ENCODE measurements at places on chromosomes 12 and 14.

DNA sequence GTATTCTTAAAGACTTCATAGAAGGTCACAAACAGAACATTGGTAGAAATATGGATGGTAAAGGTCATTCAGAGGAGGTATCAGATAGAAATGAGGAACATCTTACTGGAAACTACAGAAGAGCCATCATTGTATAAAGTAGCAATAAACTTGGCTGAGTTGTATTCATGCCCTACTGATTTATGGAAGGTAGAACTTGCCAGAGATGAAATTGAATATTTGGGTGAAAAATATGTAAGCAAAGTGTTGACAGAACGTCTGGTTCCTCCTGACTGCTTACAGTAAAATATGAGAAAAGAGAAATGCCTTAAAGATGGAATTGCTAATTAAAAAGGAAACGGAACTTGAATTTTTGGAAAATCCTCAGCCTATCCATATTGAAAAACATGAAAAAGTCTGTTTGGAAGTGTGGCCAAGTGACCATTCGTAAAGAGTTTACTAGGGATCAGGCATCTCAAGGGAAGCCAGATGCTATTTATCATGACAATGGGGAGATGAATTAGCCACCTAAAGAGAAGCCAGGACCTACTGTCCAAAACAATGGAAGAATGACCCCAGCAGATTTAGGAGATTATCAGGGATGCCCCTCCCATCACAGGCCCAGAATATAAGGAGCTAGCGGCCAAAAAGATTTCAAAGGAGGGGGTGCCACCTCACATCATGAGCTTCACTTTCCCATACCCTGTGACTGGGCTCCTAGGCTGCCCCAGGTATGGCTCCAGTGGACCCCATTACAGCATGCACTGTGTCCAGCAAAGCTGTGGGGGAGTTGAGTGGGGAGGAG, 189.3 kb downstream of the ITPR2 start:
- DNase-seq, result no peak

- no peak for DNase-seq
These were observed 111.5 kb downstream of the PRMT8 start for GRCh38 chr12:3602488-3602887.

GRCh38 chr12:66047411-66048021, 83.0 kb downstream of the LLPH start:
- DNase-seq, result no peak

DNA sequence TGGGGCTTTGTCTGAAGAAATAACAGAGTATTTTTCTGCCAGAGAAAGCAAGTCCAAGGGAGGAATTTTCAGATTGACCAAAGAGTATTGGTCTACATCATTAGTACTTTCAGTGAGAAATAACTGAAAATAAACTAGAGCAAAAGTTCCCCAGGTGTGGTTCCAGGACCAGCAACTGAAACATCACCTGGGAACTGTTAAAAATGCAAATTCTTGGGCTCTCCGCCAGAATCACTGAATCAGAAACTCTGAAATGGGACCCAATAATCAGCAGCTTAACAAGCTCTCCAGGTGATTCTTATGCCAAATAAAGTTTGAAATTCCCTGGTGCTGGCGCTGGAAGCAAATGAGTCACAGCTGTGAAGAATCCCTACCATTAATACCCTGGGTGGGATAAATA, 52.1 kb downstream of the EIF2S3B start:
- DNase-seq, result no peak

DNA sequence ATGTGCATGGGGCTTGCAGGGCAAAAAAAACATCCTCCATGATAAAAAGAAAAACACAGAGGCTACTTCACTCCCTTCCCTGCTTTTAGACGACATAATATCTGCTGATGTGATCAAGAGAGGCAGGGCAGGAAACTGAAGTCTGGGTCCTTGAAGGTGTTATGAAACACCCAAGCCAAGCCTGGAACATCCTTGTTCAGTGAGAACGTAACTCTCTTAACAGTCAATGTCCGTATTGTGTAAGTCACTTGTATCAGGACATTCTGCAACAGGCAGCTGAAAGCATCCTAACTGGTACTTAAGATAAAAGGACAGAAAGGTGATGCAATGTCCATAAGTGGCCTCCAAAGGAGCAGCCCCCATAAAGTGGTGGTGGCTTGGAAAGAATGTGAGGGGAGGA, 20.0 kb downstream of the KCNK10 start:
- DNase-seq, result no peak

- DNase-seq, result no peak
These were observed 1.5 kb upstream of the GPR162 start for GRCh38 chr12:6820166-6820565.

GRCh38 chr12:67484791-67485480, 163.6 kb upstream of the DYRK2 start:
- no peak for DNase-seq

GRCh38 chr14:100856056-100856950, 30.4 kb downstream of the MEG3 start:
- DNase-seq, result no peak

DNA sequence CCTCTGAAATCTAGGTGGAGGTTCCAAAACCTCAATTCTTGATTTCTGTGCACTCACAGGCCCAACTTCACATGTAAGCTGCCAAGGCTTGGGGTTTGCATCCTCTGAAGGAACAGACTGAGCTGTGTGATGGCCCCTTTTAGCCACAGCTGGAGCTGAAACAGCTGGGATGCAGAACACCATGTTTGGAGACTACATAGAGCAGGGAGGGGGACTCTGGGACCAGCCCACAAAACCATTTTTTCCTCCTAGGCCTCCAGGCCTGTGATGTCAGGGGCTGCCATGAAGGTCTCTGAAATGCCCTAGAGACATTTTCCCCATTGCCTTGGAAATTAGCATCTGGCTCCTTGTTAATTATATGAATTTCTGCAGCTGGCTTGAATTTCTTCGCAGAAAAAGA, 1025.9 kb upstream of the NOVA1 start:
- no peak for DNase-seq

DNA sequence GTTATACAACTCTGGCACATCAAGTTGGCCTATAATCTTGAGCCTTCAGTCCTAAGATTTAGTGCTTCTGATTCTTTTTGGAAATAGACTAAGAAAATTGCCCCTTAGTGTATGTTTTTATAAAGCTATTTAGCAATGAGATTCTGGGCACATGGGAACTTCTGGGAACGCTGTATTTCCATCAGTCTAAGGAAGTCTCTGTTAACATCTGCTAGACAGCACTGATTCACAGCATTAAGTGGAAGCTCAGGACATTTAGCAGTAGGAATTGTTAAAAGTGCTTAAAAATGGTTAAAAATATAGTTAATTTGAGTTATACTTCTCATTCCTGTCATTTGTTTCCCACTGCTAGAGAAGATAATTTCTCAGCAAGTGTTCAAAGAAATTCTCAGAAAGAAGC, 579.1 kb downstream of the SLC16A7 start:
- DNase-seq, result no peak

GRCh38 chr12:25824734-25825133, 133.7 kb upstream of the RASSF8 start:
- DNase-seq, result no peak

DNA sequence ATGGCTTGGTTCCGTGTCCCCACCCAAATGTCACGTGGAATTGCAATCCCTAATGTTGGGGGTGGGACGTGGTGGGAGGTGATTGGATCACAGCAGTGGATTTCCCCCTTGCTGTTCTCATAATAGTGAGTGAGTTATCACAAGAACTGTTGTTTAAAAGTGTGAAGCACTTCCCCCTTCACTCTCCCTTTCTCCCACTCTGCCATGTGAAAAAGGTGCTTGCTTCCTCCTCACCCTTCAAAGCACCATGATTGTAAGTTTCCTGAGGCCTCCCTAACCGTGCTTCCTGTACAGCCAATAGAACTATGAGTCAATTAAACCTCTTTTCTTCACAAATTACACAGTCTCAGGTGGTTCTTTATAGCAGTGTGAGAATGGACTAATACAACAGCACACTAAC, 5.3 kb upstream of the CEP128 start:
- no peak for DNase-seq

GRCh38 chr12:95258151-95258550, 40.5 kb downstream of the VEZT start:
- DNase-seq, result no peak

DNA sequence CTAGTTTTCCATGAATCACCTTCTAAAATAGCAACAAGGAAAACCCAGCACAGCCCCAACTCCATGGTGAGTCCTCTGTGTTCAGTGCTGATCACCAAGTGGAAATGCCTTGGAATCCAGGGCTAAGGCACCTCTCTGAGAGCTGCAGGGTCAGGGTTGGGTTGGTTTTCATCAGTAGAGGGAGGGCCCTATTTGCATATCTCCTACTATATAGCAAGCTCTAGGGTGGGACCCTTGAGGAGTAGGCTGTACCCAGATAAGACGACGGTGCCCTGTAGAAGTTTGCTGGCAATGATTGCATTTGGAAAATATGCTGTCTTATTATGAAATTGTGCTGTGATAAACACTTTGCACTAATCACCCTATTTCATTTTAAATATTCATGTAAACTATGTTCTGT, 1011.8 kb downstream of the TMEM121 start:
- no peak for DNase-seq

DNA sequence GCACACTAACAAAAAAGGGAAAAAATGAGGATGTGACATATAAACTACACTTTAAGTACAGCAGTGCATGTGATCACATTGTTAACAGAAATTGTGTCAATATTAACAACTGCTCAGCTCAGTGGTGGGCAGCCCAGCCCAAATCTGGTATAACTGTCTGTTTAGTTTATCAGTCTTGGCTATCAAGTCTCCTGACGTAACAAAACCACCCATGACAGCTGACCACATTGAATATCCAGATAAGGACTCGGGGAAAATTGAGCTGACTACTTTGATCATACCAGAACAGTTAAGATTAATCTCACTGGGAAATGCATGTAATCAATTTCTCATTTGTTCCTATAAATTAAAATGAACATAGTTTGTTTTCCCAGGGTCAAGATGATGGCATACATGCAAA, 396.6 kb downstream of the SNAPC1 start:
- no peak for DNase-seq

DNA sequence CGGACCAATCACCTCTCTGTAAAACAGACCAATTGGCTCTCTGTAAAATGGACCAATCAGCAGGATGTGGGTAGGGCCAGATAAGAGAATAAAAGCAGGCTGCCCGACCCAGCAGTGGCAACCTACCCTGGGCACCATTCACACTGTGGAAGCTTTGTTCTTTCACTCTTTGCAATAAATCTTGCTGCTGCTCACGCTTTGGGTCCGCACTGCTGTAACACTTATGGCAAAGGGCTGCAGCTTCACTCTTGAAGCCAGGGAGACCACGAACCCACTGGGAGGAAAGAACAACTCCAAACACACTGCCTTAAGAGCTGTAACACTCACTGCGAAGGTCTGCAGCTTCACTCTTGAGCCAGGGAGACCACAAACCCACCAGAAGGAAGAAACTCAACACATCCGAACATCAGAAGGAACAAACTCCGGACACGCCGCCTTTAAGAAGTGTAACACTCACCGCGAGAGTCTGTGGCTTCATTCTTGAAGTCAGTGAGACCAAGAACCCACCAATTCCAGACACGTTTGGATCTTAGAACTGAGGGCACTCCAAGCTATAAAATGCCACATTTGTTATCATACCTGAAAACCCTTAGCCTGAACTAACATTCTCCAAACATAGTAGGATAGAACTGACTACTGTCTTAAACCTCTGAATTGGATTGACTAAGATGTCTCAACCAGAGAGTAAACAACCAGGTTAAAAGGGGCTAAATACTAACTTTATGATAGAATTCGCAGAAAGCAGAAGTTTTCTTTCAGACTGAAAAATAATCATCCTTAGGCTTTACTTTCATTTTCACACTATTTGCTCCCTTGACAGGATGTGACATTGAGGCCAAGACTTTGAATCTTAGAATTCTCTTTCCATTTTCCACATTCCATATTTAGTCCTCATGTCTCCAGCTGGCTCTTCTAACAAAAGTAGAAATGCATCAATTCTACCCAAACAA, 33.6 kb downstream of the CDKL1 start:
- no peak for DNase-seq

GRCh38 chr12:19633194-19633593, 193.9 kb downstream of the AEBP2 start:
- no peak for DNase-seq

DNA sequence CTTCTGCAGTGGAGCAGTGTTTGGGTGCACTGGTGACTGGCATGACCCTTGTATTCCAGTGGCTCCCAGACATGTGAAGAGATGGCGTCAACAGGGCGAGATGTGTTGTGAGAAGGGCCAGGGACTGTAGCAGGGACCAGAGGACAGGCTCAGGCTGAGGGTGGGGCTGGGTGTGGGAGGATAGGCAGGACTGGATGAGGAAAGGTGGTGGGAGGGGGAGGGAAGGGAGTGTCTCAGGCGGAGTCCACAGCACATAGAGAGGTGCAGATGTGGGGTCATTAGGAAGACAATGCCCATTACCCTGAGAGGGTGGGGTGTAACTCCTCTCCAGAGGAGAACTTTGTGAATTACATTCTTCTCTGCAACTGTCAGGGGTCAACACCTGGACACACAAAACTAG, 78.5 kb downstream of the DICER1 start:
- DNase-seq, result no peak

GRCh38 chr14:32559048-32559447, 229.9 kb downstream of the AKAP6 start:
- no peak for DNase-seq
